ENCODE measurements at places on chromosomes 12 and 14.

GRCh38 chr12:131800594-131801135 is 27.5 kb upstream of the MMP17 start:
- no peak for DNase-seq

DNA sequence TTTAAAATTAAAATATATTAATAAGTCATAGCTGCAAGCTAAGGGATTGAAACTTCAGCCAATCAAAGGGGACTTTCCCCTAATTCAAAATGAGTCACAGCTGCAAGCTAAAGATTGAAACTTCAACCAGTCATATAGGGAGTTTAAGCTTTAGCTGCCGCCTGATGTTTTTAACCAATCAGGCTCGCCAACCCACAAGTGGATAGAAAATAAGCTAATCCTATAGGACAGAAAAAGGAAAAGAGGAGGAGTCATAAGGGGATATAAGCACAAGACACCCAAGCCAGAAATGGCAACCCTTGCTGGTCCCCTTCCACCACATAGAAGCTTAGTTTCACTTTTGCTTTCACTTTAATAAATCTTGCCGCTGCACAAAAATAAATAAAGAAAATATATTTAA is 1154.6 kb downstream of the GALC start:
- DNase-seq: no peak

DNA sequence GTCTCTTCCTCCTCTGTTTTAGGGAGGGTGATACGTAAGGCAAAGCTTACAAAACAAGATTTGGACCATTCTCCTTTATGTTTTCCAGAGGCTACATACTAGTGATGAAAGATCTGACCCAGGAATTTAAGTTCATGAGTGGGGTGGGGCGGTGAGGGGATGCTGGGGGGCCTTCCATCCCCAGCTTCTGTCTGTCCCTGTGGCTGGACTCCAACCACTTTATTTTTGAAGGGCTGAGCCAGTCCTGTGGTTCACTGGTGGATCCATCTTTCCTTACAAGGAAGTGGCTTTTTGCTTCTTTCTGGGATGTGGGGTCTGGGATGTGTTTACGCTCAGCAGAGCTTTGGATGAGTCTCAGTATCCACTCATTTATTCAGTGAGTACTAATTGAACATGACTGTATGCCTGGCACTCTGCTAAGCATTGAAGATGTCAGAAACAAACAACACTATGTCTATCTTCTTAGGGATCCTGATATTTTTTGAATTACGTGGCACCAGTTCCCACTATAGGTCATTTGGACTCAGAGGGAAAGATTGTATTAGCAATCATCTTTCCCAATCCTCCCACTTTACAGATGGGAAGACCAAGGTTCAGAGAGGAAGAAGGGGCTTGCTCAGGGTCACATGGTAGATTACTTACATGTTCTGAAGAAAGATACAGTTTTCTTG is 291.8 kb upstream of the TBX3 start:
- no peak for DNase-seq

DNA sequence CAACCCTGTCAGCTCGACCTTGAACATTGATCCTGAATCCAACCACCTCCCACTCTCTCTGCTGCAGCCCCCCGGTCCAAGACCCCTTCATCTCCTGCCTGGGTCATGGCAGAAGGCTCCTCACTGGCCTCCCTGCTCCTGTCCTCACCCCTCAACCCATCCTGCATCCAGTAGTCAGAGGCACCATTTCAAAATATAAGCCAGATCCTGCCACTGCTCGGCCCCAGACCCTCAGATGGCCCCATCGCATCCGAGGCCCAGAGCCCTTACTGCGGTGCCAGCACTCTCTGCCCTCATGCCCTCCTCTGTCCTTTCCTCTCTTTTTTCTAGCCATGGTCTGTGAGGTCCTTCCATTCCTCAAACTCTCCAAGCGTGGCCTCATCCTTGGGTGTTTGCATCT is 34.3 kb upstream of the LHX5 start:
- DNase-seq: no peak

GRCh38 chr14:34501004-34501580 is 38.4 kb downstream of the EAPP start:
- no peak for DNase-seq

- no peak for DNase-seq
Observed at GRCh38 chr14:58749066-58749669, 111.4 kb downstream of the DACT1 start.

- DNase-seq: no peak
Observed at GRCh38 chr12:76830436-76830835, 48.4 kb downstream of the CSRP2 start.

DNA sequence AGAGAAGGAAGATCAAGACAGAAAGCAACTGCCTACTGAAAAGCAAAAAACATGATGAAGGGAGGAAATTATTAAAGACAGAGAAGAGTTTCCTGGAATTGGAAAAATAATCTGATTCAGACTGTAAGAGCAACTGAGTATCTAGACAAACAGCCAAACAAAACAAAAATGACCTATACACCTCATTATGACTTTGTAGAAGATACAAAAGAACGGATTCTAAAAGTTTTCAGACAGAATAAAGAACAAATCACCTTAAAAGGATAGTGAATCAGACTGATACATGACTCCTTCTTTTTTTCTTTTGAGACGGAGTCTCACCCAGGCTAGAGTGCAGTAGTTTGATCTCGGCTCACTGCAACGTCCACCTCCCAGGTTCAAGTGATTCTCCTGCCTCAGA is 10.4 kb downstream of the OSBPL8 start:
- DNase-seq: no peak

- no peak for DNase-seq
Observed at GRCh38 chr12:49946497-49946896, 4.0 kb upstream of the AQP2 start.

GRCh38 chr12:57483466-57483865 is 3.8 kb upstream of the ARHGAP9 start:
- DNase-seq: no peak

- no peak for DNase-seq
Observed at GRCh38 chr12:70733385-70733784, 96.2 kb upstream of the PTPRB start.

DNA sequence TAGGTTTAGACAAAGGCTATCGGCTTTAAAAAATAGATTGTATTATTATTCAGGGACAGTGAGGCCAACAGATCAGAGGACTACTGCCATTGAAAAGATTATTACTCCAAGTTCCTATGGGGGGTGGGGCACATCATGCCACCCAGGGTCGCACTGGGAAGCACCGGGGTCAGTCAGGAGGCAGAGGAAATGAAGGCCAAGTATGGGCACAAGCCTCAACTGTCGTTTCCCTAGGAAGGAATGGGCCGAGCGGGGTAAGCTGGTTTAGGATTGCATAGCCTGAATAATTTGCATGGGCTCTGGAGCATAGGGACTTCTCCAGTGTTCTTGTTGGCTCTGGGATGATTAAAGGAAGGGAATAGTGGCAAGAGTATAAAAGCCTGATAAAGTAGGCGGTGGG is 205.3 kb downstream of the NOVA1 start:
- DNase-seq: no peak

DNA sequence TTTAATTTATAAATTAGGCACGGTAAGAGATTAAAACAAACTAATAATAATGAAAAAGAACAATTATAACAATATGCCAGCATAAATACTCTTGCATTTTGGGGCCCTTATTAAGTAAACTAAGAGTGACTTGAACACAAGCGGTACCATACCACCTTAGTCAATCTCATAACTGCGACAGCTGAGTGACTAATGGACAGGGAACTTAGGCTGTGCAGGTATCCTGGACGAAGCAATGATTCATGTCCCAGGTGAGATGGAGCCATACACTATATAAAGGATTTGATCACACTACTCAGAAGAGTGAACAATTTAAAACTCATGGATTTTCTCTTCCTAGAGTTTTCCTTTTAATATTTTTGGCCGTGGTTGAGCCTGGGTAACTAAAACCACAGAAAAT is 4.3 kb downstream of the KLRC4 start:
- no peak for DNase-seq
